ENCODE measurements at places on chromosomes 5 and 9. TPM values are rescaled to one million over a fixed set of nuclear protein-coding genes. Genes with fewer than 3 reads are reported as not detected.

Gene TMEM174
- not detected for total RNA-seq

Gene FBN2
- 3.6 TPM for total RNA-seq

Gene PLAC8L1
- not detected for total RNA-seq

Gene TNFSF8
- total RNA-seq: 19.2 TPM

Gene GABRA6
- not detected for total RNA-seq

DNA sequence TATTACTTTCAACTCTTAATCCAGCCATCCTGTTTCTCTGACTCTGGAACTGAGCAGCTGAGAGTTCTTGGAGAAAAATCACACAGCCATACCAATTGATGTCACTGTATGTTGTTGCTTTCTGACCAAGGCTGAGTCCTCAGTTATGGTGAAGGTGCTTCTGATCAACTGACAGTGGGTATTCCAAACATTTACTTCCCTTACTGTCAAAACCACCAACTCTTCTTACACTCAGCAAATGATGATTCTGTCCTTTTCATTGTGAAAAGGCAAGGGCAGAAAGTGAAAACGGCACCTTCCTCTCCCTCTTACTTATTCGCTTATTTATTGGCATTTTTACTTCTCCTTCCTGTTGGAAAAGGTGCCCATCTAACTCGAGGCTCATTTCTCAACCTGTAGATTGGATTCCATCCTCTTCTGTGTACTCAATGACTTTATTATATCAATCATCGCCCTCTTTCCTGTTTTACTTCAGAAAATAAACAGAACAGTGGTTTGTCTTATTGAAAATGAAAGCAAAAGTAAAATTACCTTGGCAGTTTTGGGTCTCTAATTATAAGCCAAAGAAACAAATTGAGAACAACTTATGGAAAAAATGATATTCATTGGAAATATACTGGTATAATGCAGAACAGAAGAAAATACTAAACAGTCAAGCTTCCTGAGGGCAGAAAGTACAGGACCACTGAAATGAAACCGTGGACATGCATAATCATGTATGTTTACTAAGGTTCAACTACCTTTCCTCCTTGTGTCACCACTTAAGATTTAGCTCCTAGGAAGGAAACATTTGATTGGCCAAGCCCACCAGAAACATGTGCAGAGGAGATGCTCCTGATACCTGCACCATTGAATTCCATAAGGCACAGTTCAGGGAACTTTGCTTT is 104.5 kb upstream of the CHD1 start:
- H3K4me3 ChIP-seq: peak overlapping the region; percentile 61
- no peak for DNase-seq
- H3K27me3 ChIP-seq: no peaks in the 10 kb centered on the region
- H3K27ac ChIP-seq: peak overlapping the region; percentile 85

GRCh38 chr9:34492051-34492450 is 30.7 kb downstream of the ENHO start:
- DNase-seq: no peak
- H3K27ac ChIP-seq: no peak overlapping the region
- no peaks in the 10 kb centered on the region for H3K27me3 ChIP-seq
- no peaks in the 10 kb centered on the region for H3K36me3 ChIP-seq

DNA sequence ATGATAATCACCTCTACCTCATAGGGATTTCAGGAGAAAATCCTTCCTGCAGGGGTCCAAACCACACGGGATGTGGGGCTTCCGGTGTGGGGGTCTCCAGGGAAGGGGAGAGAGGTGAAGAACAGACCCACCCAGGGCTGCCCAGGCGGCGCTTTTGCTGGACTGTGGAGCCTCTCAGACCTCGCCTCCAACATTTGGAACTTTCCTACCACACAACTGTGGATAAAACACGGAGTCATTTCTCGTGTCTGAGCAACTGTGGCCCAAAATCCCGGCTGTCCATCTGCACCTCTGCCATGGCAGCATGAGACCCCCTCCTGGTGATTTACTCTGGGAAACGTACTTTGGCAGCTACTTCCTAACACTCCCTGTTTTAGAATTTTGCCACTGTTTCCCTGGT is 307.8 kb upstream of the IRX4 start:
- H3K4me1 ChIP-seq: no peaks in the 10 kb centered on the region
- no peak for DNase-seq
- H3K4me3 ChIP-seq: no peak overlapping the region
- H3K36me3 ChIP-seq: no peaks in the 10 kb centered on the region

DNA sequence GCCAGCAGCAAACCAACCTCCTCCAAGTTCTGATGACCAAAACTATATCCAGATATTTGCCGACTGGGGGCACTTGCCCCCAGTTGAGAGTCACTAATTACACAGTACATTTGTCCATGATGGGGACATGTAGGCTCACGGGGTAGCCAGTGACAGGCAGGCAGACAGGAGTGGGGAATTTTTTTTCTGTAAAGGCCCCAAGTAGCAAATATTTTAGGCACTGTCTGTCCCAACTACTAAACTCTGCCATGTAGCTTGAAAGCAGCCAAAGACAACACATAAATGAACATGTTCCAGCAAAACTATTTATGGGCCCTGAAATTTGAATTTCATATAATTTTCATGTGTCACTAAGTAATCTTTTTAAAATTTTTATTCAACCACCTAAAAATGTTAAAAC is 80.7 kb downstream of the GRIA1 start:
- no peak overlapping the region for H3K4me3 ChIP-seq
- H3K36me3 ChIP-seq: no peaks in the 10 kb centered on the region
- no peaks in the 10 kb centered on the region for H3K4me1 ChIP-seq
- no peak for DNase-seq

GRCh38 chr9:19424176-19424779 is 15.5 kb downstream of the ACER2 start:
- no peak overlapping the region for H3K4me3 ChIP-seq
- no peak for DNase-seq
- no peaks in the 10 kb centered on the region for H3K4me1 ChIP-seq
- no peak overlapping the region for H3K27ac ChIP-seq
- H3K27me3 ChIP-seq: no peaks in the 10 kb centered on the region

GRCh38 chr5:18465833-18466681 is 831.8 kb downstream of the TAF11L14 start:
- no peak overlapping the region for H3K4me3 ChIP-seq
- no peaks in the 10 kb centered on the region for H3K4me1 ChIP-seq
- H3K36me3 ChIP-seq: no peaks in the 10 kb centered on the region
- no peak for DNase-seq
- H3K27ac ChIP-seq: no peak overlapping the region

DNA sequence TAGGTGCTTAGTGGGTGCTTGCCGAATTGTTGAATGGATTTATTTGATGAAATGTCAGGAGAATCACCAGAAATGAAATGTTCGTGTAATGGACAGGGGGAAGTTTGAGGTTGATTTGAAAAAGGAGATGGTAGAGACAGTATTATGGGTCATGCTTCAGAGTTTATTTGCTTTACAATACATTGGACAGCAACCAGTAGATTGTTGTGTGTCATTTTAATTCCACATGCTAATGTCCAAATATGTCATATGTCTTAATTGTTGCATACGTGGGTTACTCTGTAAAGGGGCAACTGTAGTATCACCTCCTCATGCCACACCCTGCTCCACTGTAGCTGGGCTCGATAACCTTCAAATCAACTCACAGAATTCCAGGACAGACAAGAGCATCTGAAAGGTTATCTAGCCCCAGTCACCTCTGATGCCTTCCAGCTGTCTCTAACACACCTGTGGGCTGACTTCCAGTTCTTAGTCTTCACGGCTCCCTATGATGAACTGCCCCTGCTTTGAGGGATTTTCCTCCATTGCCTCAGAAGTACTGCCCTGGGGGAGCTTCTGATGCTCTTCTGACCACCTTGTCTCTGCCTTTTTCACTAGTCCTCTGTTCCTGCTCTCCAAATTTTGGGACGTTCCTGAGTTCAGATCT is 1.7 kb downstream of the PDCD1LG2 start:
- no peaks in the 10 kb centered on the region for H3K36me3 ChIP-seq
- peak overlapping the region; percentile 19 for H3K4me3 ChIP-seq
- H3K27me3 ChIP-seq: no peaks in the 10 kb centered on the region
- DNase-seq: no peak
- H3K27ac ChIP-seq: no peak overlapping the region

DNA sequence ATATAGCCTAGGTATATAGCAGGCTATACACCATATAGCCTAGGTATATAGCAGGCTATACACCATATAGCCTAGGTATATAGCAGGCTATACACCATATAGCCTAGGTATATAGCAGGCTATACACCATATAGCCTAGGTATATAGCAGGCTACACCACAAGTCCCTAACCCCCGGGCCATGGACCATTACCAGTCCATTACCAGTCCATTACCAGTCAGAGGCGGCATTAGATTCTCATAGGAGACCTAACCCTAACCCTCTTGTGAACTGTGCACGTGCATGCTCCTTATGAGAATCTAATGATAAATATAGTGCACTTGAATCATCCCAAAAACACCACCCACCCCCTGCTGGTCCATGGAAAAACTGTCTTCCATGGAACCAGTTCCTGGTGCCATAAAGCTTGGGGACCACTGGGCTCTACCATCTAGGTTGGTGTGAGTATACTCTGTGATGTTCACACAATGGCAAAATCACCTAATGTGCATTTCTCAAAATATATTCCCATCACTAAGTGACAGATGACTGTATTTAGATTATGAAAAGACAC is 4.7 kb downstream of the PLIN2 start:
- H3K27me3 ChIP-seq: no peaks in the 10 kb centered on the region
- no peak overlapping the region for H3K4me3 ChIP-seq
- no peak for DNase-seq

GRCh38 chr9:137280474-137281344 is 3.2 kb downstream of the TOR4A start:
- H3K36me3 ChIP-seq: peaks cover 31% of the 10 kb centered on the region
- peak overlapping the region; percentile 45 for H3K27ac ChIP-seq
- peak; percentile 74 for DNase-seq
- peaks cover 72% of the 10 kb centered on the region for H3K4me1 ChIP-seq
- H3K4me3 ChIP-seq: no peak overlapping the region
- H3K27me3 ChIP-seq: no peaks in the 10 kb centered on the region

DNA sequence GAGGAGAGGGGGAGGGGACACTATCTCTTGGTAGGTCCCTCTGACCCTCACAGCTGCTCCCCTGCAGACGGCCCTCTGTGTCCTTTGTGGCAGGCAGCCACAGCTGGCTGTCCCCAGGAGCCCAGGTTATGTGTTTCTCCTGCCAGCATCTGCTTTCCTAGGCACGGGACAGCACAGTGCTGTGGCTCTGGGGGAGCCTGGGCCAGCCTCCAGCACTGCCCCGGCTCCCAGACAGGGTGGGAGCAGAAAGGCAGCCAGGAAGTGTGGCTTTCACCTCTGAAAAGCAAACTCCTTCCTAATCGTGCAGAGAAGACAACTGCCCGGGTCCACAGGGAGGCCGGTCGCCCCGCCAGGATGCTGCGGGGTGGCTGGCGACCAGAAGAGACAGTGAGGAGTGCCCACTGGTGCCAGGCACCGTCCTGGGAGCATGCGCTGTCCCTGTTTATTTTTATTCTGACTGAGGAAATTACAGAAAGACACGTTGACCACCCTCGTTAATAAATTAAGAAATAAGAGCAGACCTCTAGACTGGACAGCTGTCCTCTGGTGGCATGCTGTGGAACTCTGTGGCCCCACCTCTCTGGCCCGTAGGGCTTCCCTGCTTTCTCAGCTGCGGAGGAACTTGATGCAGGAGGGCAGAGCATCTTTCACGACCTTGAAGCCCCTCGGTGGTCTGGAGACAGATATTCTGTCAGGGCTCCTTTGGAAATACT is 240.3 kb downstream of the FANCC start:
- no peak for DNase-seq
- peaks cover 40% of the 10 kb centered on the region for H3K4me1 ChIP-seq
- H3K27ac ChIP-seq: peak overlapping the region; percentile 67
- H3K4me3 ChIP-seq: no peak overlapping the region

GRCh38 chr9:134664446-134664845 is 22.8 kb downstream of the COL5A1 start:
- no peaks in the 10 kb centered on the region for H3K27me3 ChIP-seq
- no peaks in the 10 kb centered on the region for H3K36me3 ChIP-seq
- H3K4me3 ChIP-seq: no peak overlapping the region
- no peak for DNase-seq
- H3K4me1 ChIP-seq: no peaks in the 10 kb centered on the region
- H3K27ac ChIP-seq: no peak overlapping the region

DNA sequence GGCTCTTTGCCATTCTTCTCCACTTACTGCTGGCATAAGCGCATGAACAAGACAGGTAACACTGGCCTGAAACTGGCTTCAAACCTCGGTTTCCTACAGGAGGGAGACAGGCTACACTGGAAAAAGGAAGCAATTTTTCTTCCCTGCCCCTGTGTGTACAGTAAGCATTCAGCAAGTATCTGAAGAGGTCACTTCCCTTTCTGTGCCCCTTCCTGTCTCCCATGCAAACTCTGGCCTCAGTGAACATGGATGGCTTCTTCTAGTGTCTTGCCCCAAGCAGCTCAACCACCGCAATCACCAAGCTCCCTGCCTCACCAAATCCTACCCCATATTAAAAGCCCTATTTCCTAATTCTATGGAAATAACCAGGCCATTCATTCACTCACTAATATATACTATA is 42.4 kb downstream of the SERINC5 start:
- H3K27me3 ChIP-seq: no peaks in the 10 kb centered on the region
- H3K27ac ChIP-seq: no peak overlapping the region
- H3K4me3 ChIP-seq: no peak overlapping the region
- DNase-seq: no peak
- H3K4me1 ChIP-seq: peaks cover 10% of the 10 kb centered on the region
- no peaks in the 10 kb centered on the region for H3K36me3 ChIP-seq

- no peaks in the 10 kb centered on the region for H3K27me3 ChIP-seq
- H3K27ac ChIP-seq: no peak overlapping the region
- H3K4me3 ChIP-seq: no peak overlapping the region
- DNase-seq: no peak
- no peaks in the 10 kb centered on the region for H3K4me1 ChIP-seq
- H3K36me3 ChIP-seq: no peaks in the 10 kb centered on the region
Measured at GRCh38 chr5:72036951-72037350, 70.3 kb upstream of the MAP1B start.

Measured in spleen (tissue), 13 donors.